Islet precursor cell (in vitro differentiated cells): ENCODE measurements at places on chromosomes 6 and 20.

- DNase-seq: no peak
Observed at GRCh38 chr20:44471481-44471882, 4.2 kb upstream of the TTPAL start.

DNA sequence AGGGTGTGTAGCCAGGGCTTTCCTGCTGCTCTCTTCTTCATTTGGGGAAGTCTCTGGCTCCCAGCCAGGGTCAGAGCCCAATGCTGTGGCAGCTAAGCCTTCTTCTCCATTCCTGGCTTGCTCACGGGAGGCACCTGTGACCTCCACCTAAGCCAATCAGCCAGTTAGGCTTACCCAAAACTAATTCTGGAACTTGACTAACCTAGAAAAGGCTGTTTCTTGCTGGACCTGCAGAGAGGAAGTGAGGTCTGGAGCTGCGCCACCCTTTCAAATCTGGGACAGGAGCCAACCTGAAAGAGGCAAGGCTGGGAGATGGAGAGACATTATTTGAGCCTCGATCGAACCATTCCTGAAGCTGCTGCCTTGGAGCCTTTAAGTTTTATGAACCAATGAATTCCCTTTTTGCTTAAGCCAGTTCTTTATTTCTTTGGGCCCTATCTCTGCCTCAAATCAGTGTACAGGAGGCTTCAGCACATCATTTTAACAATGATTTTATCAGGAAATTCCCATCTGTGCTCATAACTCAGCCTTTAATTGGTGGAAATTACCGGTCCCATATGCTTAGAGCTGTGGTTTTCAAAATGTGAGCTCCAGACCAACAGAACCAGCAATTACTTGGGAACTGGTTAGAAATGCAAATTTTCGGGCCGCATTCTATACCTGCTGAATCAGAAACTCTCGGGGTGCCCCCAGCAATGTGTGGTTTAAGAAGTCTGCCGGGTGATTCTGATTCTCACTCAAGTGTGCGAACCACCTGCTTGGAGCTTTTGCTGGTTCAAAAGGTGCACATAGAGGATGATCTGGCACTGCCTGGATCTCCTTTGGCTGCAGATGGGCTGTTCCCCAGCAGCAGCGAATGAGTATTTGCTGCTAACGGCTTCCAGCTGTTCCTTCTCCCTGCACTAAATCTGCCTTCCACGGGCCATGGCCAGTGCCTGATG lies 97.4 kb upstream of the RNF24 start:
- DNase-seq: no peak

DNA sequence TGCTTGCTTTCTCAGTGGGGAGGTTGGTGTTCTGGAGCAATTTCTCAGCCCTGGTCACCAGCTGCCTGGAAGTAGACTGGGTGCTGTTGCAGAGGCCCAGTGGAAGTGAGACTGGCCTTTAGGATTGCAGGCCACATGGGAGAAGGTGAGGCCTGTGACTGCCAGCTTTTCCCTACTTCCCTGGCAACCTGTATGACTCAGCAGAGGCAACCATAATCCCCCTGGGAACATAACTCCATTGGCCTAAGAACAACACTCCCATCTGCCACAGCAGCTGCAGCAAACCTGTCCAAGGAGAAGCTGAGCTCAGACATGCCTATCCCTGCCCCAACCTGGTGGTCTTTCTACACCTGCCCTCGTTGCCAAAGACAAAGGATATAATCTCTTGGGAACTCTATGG lies 473.5 kb upstream of the SPTLC3 start:
- no peak for DNase-seq

DNA sequence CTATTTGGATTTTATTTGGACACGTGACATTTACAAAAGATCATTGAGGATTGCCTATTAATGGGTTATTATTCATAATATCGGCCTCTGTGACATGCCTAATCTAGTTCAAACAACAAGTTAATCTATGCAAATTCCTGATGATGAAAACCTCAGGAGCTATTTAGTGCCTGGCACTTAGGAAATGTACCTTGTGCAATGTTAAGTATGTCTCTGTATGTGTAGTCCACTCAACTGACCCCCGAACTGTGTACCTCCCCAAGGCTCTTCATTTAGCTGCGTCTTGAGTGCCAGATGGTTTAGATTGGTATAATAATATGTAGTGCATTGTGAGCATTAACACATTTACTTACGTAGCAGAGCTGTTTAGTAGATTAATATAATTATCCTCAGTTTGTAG lies 6.9 kb downstream of the LAMA2 start:
- no peak for DNase-seq

DNA sequence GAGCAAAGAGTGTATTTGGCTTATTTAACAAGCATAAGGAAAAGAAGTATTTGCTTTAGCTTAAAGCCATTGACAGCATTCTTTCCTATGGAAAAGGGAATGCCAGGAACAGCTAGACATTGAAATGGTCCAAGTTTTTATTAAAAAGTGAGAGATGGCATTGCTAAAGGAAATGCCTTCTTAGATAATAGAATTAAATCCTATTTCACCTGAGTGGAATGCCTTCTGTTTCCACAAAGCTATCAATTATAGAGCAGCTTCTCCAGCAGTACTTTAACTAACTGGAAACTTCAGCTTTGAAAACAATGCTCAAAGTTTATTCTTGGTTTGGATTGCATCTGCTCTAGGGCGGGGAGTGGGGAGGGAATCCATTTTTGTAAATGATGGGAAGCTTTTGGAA lies 85.1 kb upstream of the CNKSR3 start:
- no peak for DNase-seq

DNA sequence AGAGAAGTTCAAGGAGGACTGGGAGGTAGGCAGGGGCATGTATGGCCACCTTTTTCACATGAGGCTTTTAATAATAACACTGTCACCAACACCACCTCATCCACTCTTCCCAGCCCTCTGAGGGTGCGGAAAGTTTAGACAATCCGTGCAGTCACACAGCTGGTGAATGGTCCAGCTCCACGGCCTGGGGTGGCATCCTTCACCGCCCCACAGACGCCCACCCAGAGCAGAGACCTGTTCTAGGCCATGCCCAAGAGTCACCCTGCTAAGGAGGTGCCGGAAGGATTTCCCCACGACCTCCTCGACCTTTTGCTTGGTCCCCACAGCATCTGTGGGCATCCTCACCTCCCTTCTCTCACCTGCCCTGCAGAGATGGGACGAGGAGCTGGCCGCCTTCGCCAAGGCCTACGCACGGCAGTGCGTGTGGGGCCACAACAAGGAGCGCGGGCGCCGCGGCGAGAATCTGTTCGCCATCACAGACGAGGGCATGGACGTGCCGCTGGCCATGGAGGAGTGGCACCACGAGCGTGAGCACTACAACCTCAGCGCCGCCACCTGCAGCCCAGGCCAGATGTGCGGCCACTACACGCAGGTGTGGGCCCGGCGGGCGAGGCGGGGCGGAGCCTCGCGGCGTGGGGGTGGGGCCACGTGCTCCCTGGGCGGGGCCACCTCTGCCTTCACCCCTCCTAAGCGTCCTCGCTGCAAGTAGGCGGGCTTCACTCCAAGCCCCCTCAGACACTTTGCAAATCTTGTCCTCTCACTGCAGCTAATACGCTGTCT lies 4.4 kb downstream of the PI16 start:
- DNase-seq: no peak

DNA sequence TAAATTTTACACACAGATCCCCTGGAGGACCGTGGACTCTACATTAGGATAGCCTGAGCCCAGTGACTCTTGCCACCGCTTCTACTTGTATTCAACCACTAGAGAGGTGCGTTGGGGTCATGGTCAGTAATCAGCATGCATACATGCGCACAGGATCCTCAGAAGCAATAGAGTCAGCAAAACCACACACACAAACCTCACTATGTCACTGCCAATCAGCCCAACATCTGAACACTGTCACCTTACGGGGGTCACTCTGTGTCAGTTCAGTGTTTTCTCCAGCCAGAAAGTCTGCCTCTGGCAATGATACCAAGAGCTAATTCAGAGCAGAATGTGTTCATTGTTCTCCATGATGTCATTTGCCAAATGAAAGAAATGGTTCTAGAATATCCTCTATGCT lies 225.3 kb downstream of the KHDC1L start:
- DNase-seq: no peak

DNA sequence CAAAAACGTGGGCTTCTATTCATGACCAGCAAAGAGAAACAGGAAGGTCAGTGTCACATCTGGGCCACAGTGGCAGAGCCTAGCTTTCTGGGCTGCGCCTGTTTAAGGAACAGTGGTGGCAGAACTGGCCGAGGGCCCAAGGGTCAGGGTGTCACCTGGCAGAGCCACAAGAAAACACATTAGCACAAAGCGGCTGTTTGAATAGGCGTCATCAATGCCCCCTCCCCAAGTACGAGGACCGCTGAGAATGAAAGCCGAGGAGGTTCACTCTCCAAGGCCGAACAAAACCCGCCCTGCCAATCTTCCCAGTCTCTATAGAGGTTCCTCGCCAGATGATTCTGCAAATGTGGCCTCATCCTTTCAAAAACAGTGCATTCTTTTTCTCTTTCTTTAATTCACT lies 125.2 kb upstream of the TRAF3IP2 start:
- no peak for DNase-seq

DNA sequence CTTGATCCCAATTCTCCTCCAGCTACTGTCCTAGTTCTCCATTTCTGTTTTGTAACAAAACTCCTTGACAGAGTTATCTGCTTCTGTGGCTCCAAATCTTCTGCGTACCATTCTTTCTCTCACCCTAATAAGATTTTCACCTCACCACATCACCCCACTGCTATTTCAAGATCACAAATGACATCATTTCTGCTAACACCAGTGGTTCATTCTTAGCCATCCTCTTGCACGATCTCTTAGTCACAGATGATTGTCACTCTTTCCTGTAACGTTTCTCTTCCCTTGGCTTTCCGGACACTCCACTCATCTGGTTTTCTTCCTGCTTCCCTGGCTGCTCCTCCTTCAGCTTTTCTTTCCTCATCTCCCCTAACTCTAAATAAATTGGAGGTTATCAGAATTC lies 56.8 kb upstream of the FABP7 start:
- DNase-seq: no peak

DNA sequence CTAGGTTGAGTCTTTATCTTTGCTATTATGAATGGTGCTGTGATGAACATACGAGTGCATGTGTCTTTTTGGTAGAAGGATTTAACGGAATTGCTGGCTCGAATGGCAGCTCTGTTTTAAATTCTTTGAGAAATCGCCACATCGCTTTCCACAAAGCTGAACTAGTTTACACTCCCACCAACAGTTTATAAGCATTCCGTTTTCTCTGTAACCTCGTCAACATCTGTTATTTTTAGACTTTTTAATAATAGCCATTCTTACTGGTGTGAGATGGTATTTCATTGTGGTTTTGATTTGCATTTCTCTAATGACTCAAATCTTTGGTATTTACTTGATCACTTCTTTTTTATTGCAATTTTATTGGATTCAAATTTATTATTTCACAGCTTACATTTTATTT lies 117.4 kb upstream of the HDGFL1 start:
- DNase-seq: no peak

DNA sequence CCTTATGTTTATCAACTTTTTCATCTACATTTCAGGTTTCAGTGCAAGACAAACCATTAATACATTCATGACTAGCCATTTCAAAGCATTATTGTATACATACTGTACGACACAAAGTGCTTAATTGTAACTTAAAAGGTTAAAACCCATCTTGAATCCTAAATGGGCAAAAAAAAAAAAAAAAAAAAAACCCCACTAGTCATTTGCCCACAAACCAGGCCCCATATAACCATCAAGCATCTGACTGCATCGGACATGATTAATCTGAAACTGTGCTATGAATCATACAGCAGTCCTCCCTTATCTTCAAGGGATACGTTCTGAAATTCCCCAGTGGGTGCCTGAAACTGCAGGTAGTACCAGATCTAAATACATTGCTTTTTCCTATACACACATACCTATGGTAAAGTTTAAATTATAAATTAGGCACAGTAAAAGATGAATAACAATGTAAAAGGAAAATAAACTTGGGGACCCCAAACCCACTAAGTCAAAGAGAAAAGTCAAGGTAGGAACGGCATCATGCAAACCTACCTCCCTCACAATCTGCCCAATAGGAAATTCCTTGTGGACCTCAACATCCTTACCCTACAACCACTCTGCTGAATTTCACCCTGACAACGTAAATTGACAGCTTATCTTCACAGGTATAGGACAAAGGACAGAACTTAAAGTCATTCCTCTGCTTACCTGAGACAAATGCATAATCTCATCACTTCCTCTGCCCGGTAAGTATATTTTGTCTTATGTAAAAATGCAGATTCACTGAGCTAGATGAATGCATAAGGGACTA lies 14.3 kb downstream of the B4GALT5 start:
- DNase-seq: no peak

DNA sequence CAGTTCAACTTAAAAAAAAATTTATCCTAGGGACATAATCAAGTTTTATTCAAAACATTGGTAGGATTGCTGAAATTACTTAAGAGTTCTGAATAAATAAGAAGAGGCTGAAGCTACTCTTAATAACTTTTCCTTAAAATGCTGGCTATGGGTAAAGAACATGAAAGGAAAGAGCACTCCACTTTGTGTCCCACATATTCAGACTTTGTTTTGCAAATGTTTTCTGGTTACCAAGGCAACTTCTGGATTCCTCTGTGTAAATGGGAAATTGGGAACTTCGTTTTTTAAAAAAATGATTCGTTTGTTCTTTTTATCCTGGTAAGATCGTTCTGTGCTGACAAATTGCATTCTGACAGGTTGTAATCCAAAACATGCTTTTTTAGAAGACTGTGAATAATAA lies 115.0 kb downstream of the KIF6 start:
- no peak for DNase-seq

GRCh38 chr6:127843582-127843981 lies 57.3 kb downstream of the THEMIS start:
- DNase-seq: no peak

DNA sequence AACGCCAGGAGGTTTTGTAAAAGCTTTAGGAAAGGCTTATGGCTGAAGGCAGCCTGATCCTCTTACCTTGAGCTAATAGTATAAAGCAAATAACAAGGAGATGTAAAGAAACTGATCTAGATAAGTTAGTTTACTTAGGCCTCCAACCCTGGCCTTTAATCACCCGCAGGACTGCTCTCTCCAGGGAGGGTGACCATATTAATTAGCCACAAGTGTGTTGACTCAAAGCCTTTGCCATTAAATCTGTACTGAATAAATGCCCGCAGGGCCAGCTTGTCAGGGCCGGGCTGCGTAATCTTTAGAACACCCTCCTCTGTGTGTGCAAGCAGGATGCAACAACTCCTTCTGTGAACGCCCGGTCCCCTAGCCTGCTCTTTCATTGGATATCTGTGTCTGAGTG lies 6.1 kb upstream of the PRSS16 start:
- DNase-seq: no peak
